ENCODE measurements at places on chromosomes 6 and 20. TPM values are rescaled to one million over a fixed set of nuclear protein-coding genes. Genes with fewer than 3 reads are reported as not detected.

GRCh38 chr6:20868397-20869096, 334.3 kb downstream of the CDKAL1 start:
- DNase-seq: no peak

MYL9 gene
- total RNA-seq: 1.7 TPM

CTCFL gene
- not detected for total RNA-seq

PACSIN1 gene
- 1.8 TPM for total RNA-seq

- DNase-seq: no peak
Measured at GRCh38 chr6:132758689-132759088, 985 bp upstream of the VNN2 start.

- DNase-seq: no peak
Measured at GRCh38 chr6:46135176-46135575, 5.4 kb downstream of the ENPP4 start.

GCM1 gene
- total RNA-seq: 0.10 TPM

- no peak for DNase-seq
Measured at GRCh38 chr20:58022711-58023110, 205.7 kb downstream of the ANKRD60 start.

GRCh38 chr6:35611240-35611639, 77.5 kb downstream of the FKBP5 start:
- peak; percentile 39 for DNase-seq

DNA sequence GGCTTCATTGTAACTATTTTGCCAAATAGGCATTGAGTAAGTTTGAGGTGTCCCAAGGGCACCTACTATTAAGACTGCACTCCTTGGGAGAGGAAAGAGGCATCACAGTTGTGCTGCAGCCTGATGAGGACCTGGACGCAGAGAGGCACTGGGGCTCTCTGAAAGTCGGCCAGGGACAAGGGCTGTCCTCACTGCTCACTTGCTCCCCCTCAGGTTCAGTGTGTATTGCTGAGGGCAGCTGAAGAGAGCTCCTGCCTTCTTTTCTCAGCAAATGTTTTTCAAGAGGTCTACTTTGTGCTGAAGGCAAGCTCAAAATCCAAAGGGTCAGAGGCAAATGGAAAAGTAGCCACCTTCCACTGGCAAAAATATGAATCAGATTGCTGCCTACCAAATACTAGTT, 331.8 kb downstream of the RIMS1 start:
- no peak for DNase-seq

DNA sequence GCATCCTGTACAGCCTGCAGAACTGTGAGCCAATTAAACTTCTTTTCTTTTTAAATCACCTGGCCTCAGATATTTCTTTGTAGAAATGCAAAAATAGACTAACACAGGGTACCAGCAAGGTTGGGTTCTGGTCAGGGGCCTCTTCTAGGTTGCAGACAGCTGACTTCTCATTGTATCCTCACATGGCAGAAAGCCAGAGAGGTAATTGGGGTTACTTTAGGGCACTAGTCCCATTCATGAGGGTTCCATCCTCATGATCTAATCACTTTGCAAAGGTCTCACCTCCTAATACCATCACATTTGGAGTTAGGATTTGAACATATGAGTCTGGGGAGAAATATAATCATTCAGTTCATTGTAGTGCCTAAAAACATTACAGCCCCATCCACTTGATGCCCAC, 101.5 kb downstream of the LCA5 start:
- DNase-seq: no peak

- DNase-seq: peak; percentile 63
Measured at GRCh38 chr20:35463455-35464300, 8.3 kb downstream of the CEP250 start.

DNA sequence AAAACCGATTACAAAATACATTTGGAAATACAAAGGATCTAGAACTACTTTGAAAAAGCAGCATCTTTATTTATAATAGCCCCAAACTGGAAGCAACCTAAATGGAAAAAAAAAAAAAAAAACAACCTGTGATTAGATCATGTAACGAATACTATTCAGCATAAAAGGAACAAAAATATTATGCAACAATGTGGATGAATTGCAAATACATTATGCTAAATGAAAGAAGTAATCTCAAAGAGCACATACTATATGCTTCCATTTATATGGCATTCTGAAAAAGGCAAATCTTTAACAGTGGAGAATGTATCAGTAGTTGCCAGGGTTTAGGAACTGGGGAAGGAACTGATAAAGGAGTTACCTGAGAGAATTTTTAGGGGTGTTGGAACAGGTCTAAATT, 28.9 kb downstream of the IRAK1BP1 start:
- DNase-seq: no peak

HEY2 gene
- total RNA-seq: not detected

DNA sequence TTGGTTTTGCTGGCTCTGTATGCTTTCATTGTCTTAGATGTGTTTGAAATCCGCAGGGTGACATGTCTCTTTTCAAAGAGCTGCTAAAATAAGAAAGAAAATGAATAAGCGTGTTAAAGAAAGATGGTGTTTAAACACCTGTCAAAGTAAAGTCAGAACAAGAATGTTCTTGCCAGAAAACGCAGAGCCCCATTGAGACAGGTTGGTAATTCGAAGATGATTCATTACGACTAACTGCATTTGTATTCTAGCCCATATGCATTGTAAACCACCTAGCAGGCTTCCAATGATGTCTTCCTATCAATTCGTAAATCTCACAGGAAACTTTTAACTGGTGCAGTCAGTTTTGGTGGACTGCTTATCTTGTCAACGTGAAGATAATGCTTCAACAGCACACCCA, 16.8 kb downstream of the PHACTR2 start:
- no peak for DNase-seq

DNA sequence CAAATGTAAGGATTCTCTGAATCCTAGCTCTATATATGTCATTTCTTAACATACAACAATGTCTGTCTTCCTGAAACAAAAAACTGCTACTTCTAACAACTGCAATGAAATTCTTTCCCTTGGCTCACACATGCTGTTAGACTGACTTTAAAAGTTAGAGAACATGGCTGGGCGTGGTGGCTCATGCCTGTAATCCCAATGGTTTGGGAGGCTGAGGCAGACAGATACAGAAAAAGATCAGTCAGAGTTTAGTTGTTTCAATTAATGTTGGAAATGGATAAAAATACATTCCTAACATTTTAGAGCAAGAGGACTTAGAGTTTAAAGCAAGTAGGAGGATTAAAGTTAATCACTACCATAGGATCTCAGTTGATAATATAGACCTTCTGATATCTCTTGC, 28.7 kb upstream of the KIAA1586 start:
- no peak for DNase-seq

TULP4 gene
- total RNA-seq: 25.0 TPM

DNA sequence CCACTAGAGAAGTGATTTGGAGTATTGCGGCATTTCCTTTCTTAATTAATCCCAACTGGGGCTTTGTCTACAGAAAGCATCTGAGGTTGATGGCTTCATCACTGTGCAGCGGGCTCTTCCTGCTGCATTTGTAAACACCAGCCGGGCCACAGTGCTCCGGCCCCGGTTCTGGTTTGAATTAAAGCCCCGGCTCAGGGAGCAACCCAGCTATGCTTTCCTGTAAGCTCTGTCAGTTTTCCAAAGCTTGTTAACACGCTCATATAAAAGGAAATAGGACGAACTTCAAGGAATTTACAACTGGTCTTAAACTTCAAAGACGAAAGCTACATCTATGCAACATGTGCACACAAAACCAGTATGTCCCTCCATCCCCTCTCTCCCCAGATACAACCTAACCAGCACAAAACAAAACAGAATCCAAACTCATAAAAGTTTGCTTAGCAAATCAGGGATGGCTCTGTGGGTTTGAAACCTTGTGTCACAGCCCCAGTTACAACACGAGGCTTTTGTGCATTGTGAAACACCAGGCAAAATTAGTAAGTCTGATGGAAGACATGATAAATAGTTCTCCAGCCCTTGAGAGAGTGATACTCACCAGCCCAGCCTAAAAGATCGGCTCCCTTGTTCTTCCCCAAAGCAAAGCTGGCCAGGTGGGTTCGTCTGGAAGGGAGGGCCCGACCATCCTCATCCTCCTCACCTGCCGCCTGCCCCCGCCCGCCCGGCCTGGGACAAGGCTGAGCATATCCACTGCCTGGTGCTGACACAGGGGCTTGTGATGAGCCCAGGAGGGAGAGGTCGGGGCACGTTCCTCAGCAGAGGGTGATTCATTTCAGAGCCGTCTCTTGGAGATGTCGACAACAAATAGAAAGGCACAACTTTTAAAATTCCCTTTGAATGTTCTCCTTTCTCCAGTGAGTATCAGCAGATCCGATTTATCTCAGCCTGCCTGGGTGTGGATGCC, 197.9 kb downstream of the TFAP2C start:
- no peak for DNase-seq

- DNase-seq: no peak
Measured at GRCh38 chr6:40552941-40553340, 34.2 kb downstream of the LRFN2 start.

NFATC2 gene
- 56.9 TPM for total RNA-seq

- no peak for DNase-seq
Measured at GRCh38 chr6:86331919-86332318, 605.4 kb upstream of the HTR1E start.

CUTA gene
- total RNA-seq: 243 TPM

EDEM2 gene
- 30.5 TPM for total RNA-seq

SMAP1 gene
- 48.6 TPM for total RNA-seq

GRCh38 chr6:41356825-41357224, 21.4 kb downstream of the NCR2 start:
- no peak for DNase-seq

Data from activated CD4-positive, alpha-beta memory T cell treated with anti-CD3 and anti-CD28 coated beads, Interleukin-2, amount 10 ng/mL, durations not matched to agents 7 days and 5 days (primary cell).